ENCODE measurements at places on chromosomes 2 and 18.

GRCh38 chr2:102892698-102893310 is 131.0 kb downstream of the TMEM182 start:
- DNase-seq: no peak

GRCh38 chr18:67672716-67673115 is 156.2 kb upstream of the DSEL start:
- no peak for DNase-seq

GRCh38 chr2:168738062-168738461 is 64.4 kb upstream of the NOSTRIN start:
- DNase-seq: no peak

- DNase-seq: no peak
Observed at GRCh38 chr2:18934886-18935285, 345.5 kb upstream of the NT5C1B start.

DNA sequence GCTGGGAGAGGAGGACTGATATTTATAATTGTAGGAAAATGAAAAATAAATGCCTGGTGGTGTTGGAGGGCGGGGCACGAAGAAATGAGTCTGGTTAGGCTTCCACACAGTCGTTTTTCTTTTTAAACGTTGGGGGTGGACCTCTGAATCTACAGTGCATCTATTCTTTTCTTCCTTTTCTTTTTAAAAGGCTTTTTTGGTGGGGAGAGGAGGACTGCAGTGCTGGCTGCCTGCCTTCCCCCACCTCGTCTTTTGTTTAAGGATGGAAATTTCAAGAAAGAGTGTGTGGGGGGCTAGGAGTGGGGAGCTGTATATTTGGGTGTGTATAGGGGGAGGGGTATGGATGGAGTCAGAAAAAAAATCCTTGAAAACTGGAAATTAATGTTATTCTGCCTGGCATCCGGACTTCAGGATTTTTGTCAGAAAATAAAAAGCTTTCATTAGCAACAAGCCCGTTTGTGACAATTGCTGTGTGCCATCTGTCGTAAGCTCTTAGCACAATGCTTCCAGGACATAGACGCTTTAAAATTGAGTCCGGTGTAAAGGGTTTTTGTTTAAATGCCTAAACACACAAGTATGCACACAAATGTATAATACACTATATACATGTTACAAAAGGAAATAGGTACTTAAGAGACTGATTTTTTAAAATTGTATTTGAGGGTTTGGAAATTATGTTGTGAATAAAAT is 1.1 kb downstream of the MAP2 start:
- DNase-seq: peak; percentile 3

GRCh38 chr2:127193967-127194280 is 26.2 kb downstream of the CYP27C1 start:
- DNase-seq: no peak

Data from common myeloid progenitor, CD34-positive (primary cell).